CD4-positive, alpha-beta T cell treated with Interleukin-4 for 4 hours (primary cell): ENCODE measurements at places on chromosomes 13 and 19.

DNA sequence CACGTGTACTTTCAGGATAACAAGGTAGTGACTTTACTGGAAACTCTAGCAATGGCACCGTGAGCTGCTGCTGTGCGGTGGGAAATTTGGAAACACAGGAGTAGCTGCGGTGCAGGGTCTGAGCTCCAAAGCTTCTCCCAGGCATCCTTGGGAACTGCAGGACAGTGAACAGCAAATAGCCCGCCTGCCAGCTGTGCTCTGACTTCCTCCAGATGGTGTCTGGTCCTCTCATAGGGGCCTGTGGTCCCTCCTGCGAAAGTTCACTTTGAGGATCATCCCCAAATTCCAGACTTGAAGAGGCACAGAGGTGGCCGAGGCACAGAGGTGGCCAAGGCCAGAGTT, 287.3 kb upstream of the MAB21L1 start:
- no peak for DNase-seq

DNA sequence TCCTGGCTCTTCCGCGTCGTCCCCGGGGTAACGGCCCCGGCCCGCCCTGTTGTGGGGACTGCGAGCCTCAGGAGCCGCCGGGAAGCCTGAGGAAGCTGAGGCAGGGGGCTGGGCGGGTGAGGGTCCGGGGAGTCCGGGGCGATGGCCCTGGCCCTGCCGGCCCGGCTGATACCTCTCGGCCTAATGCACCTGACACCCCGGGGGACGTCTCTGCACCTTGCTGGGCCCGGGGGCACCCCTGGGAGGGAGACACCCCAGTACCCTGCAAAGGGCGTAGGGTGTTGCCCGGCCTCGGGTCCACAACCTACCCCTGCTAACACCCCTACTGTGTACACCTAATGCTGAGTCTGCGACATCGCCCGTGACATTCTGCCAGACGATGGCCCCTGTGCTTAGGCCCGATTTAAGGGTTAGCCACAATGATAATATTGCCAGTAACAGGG, 410 bp downstream of the PIN1 start:
- DNase-seq: no peak

DNA sequence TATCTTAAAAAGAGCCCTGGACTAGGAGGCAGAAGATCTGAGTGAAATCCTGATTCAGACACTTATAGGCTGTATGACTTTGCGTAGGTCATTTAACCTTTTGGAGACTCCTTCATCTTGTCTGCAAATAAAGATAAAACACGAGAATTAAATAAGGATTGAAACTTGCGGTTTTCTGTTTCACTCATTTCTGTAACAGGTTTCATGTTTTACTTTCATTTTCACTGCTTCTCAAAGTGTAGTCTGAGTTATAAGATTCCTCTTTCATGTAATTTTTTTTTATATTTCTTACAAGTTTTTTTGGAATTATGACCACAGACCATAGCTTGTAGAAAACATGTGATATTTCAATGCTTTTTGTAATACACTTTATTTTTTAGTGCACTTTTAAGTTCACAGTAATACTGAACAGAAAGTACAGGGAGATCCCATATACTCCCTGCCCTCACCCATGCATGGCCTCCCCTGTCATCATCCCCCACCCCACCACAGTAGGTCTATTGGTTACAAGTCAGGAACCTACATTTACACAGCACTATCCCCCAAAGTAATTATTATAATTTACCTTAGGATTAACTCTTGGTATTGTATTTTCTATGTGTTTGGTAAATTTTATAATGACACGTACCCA, 174.6 kb downstream of the ITGBL1 start:
- peak; percentile 42 for DNase-seq

GRCh38 chr13:29125934-29126424, 305.8 kb downstream of the MTUS2 start:
- DNase-seq: peak; percentile 31

DNA sequence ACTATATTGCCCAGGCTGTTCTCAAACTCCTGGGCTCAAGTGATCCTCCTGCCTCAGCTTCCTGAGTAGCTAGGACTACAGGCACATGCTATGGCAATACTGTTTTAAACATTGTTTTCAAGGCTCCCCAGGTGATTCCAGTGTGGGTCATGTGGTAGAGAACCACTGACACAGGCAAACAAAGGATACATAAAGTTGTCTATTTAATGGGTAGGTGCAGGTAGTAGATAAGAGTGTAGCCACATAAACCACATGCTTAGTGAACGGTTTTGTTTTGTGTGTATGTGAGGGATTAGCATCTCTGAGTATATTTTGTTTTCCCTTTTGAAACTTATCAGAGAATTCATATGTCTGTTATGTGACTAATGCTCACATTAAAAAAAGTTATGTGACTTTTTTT, 36.7 kb downstream of the USPL1 start:
- peak; percentile 62 for DNase-seq
